ENCODE measurements at places on chromosomes 13 and 19. TPM values are rescaled to one million over a fixed set of nuclear protein-coding genes. Genes with fewer than 3 reads are reported as not detected.

ATP8A2 gene
- 6.3 TPM for polyA plus RNA-seq

MAP4K1 gene
- polyA plus RNA-seq: 44.6 TPM

SHC2 gene
- polyA plus RNA-seq: 2.6 TPM

ADGRE1 gene
- not detected for polyA plus RNA-seq

NHLRC3 gene
- 11.8 TPM for polyA plus RNA-seq

MED16 gene
- polyA plus RNA-seq: 52.7 TPM

IGFL1 gene
- polyA plus RNA-seq: not detected

PBX4 gene
- 5.3 TPM for polyA plus RNA-seq

TUBB4A gene
- polyA plus RNA-seq: 34.6 TPM

MCEMP1 gene
- not detected for polyA plus RNA-seq

INTS6 gene
- polyA plus RNA-seq: 25.1 TPM

EXOC3L2 gene
- 2.8 TPM for polyA plus RNA-seq

KLK14 gene
- 0.42 TPM for polyA plus RNA-seq

GPR4 gene
- 0.06 TPM for polyA plus RNA-seq

AMER2 gene
- 0.31 TPM for polyA plus RNA-seq

ADM5 gene
- polyA plus RNA-seq: 2.8 TPM

CEACAM7 gene
- not detected for polyA plus RNA-seq

KCNRG gene
- polyA plus RNA-seq: 0.71 TPM

NEK5 gene
- polyA plus RNA-seq: 0.64 TPM

METTL21C gene
- not detected for polyA plus RNA-seq

SIAH3 gene
- polyA plus RNA-seq: 0.13 TPM

SHISA7 gene
- 0.32 TPM for polyA plus RNA-seq

TMEM255B gene
- polyA plus RNA-seq: 4.4 TPM

GSX1 gene
- polyA plus RNA-seq: not detected

TYROBP gene
- 0.99 TPM for polyA plus RNA-seq

SIGLEC10 gene
- 0.47 TPM for polyA plus RNA-seq

CFAP97D2 gene
- polyA plus RNA-seq: not detected

CYP4F22 gene
- 0.35 TPM for polyA plus RNA-seq

UNC13A gene
- 8.7 TPM for polyA plus RNA-seq

DIRAS1 gene
- polyA plus RNA-seq: 2.8 TPM

LILRB3 gene
- polyA plus RNA-seq: not detected

ZFR2 gene
- 25.4 TPM for polyA plus RNA-seq

ZNF66 gene
- 18.5 TPM for polyA plus RNA-seq

MEIS3 gene
- polyA plus RNA-seq: 20.6 TPM

OVOL3 gene
- not detected for polyA plus RNA-seq

ANKLE1 gene
- 11.2 TPM for polyA plus RNA-seq

CD209 gene
- not detected for polyA plus RNA-seq

ACP7 gene
- polyA plus RNA-seq: 0.26 TPM

ADGRE2 gene
- polyA plus RNA-seq: 2.3 TPM

CRX gene
- polyA plus RNA-seq: 0.07 TPM

RFPL4A gene
- not detected for polyA plus RNA-seq

CEACAM5 gene
- polyA plus RNA-seq: not detected

Data from GM23338 (cell line).